ENCODE measurements at places on chromosomes 13 and 19. TPM values are rescaled to one million over a fixed set of nuclear protein-coding genes. Genes with fewer than 3 reads are reported as not detected.

TEAD2 gene
- polyA plus RNA-seq = 11.3 TPM

DNA sequence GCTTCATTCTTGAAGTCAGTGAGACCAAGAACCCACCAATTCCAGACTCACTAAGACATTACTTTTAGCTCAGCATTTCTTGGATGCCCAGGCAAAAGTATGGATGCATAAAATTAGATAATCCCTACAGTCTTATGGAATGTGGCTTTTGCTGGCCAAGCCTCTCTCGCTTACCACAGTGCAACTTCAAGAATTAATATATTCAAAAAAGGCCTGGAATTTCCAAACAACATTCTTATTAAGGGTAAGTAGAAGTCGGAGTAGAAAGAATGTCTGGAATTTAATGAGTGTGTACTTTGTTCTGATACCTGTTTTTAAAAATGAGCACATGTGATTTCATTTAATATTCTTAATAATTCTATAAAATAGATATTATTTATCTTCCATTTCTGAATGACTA lies 302.4 kb upstream of the TMTC4 start:
- H3K36me3 ChIP-seq = no peaks in the 10 kb centered on the region
- H3K4me1 ChIP-seq = no peaks in the 10 kb centered on the region
- H3K27me3 ChIP-seq = no peaks in the 10 kb centered on the region

GRCh38 chr13:78035500-78035899 lies 116.9 kb upstream of the EDNRB start:
- H3K27ac ChIP-seq = no peak overlapping the region
- H3K4me1 ChIP-seq = no peaks in the 10 kb centered on the region
- H3K27me3 ChIP-seq = no peaks in the 10 kb centered on the region
- no peak overlapping the region for H3K4me3 ChIP-seq
- H3K36me3 ChIP-seq = no peaks in the 10 kb centered on the region

DNA sequence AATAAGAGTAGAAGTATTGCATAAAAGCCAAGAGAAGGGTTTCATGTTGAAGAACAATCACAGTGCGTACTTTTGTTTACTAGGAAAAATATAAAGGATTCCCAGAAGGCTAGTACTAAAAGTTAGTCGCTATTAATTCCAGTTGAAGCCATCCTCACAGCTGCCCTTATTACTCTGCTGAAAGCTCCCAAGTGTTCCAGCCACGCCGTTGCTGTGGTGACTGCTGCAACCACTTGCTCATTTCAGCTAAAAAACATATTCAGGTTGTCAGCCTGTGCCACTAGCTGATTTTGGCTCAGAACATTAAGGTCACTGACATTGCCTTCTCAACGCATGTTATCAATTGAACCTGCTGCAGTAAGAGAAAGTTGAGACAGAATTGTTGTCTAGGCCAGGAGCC lies 87.1 kb upstream of the FNDC3A start:
- H3K36me3 ChIP-seq = no peaks in the 10 kb centered on the region
- no peaks in the 10 kb centered on the region for H3K27me3 ChIP-seq
- DNase-seq = peak; percentile 53
- no peak overlapping the region for H3K4me3 ChIP-seq

GRCh38 chr13:34028496-34029442 lies 210.8 kb downstream of the RFC3 start:
- H3K27me3 ChIP-seq = no peaks in the 10 kb centered on the region
- H3K4me1 ChIP-seq = no peaks in the 10 kb centered on the region
- H3K27ac ChIP-seq = no peak overlapping the region
- no peak for DNase-seq

GRCh38 chr13:102504002-102504401 lies 92.8 kb upstream of the TPP2 start:
- no peak overlapping the region for H3K27ac ChIP-seq
- no peak overlapping the region for H3K4me3 ChIP-seq
- H3K4me1 ChIP-seq = no peaks in the 10 kb centered on the region
- no peaks in the 10 kb centered on the region for H3K27me3 ChIP-seq
- no peaks in the 10 kb centered on the region for H3K36me3 ChIP-seq

DNA sequence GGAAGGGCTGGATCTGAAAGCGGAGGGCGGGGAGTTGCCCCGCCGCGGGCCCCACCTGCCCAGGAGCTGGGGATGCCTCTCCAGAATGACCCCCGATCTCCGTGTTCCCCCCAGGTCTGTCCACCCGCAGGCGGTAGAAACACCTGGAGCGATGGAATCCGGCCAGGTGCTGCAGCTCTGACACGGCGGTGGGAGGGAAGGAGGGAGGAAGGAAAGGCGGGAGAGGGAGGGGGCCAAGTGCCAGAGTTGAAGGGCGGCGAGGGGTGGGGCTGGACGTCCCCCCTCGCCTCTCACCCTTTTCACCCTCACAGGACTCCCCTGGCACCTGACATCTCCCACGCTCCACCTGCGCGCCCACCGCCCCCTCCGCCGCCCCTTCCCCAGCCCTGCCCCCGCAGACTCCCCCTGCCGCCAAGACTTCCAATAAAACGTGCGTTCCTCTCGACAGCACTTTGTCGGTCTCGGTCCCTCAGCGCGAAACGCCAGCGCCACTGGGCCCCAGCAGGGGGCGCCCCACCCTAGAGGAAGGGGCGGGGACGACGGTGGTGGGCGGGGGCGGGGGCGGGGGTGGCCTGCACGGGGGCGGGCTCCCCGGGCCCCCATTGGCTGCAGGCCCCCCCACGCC lies 337 bp upstream of the FXYD7 start:
- no peak overlapping the region for H3K4me3 ChIP-seq
- H3K27me3 ChIP-seq = peaks cover 4% of the 10 kb centered on the region
- no peak for DNase-seq

All from adrenal gland (tissue), 19 donors.